Bronchial epithelial cell (primary cell): ENCODE measurements at places on chromosomes 2 and 18.

GRCh38 chr18:27600245-27600644 lies 415.1 kb upstream of the CHST9 start:
- no peak for DNase-seq

- DNase-seq: no peak
These were observed 56.3 kb downstream of the TIMM21 start for GRCh38 chr18:74204526-74205152.

DNA sequence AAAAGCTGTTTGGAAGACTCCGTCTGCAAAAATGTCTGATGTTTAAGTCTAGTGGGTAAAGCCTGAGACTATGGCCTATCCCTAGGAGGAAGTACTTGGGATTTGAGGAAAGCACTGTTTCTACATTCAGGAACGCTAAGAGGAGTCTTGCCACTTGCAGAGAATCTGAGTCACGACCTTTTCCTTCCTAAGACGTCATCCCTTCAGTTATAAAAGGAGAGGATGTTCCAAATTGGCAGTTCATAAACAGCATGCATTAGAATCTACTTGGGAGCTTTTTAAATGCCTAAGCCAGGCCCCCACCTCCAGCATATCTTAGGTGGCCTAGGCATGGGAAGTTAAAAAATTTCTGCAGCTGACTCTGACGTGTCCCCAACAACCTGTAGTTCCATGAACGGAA lies 125.9 kb downstream of the TTC32 start:
- no peak for DNase-seq

DNA sequence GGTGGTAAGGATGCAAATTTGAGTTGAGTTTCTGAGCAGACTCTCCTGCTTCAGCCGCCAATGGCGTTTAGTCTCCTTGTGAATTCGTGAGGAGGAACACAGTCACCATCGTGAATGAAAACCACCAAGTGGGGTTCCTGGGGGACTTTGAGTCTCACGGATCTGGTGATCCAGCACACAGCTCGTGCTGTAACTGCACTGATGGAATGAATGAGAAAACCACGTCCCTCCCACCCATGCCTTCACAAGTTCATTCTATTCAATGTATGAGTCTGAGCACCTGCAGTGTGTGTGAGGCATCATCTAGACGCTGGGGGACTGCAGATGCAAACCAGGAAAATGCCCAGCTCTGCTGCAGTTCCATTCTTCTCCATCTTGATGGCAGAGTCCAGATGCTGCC lies 127.9 kb downstream of the PIEZO2 start:
- no peak for DNase-seq

DNA sequence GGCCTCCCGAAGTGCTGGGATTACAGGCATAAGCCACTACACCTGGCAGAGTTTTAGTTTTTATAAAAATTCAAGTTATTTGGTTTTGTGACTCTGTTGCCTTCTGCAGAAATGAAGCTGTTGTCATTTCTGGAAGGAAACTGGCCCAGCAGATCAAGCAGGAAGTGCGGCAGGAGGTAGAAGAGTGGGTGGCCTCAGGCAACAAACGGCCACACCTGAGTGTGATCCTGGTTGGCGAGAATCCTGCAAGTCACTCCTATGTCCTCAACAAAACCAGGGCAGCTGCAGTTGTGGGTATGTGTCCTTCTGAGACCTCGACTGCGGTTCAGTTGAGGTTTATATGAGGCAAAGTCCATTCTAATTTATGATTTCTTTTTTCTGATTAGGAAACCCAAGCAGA lies 7.2 kb downstream of the MTHFD2 start:
- DNase-seq: peak; percentile 57

- peak; percentile 59 for DNase-seq
These were observed 28.7 kb downstream of the ACAA2 start for GRCh38 chr18:49784427-49785185.

DNA sequence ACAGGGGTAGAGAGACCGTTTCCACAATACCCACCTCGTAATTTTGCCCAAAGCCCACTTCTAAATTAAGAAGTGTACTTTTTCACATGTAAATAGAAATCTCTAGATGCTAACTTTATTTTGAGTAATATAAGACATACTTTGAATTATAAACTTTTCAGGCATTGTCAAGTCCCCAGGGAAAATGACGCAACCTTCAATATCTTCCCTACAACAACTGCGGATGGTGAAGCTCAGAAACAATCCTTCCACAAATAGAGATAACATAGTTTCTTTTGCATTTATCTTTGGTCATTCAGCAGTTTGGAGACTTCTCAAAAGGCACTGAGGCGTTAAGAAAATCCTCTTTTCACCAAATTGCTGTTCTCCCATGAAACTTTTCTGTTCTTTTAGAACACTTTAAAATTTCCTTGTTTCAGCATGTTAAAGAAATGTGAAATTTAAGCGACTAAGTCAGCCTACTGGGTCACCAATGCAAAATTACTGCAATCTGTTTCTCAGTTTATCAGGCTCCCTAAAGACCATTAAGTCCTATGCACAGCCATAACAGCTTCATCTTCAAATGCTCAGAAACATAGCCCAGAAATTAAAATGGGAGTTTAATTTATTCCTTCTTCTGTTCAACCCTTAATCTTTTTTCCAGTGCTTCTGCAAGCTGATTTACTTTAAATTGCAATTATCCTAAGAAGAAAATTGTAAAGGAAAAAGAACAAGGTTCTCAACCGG lies 118.3 kb upstream of the DNAJC10 start:
- DNase-seq: no peak

GRCh38 chr2:212037062-212037461 lies 501.5 kb downstream of the ERBB4 start:
- no peak for DNase-seq

DNA sequence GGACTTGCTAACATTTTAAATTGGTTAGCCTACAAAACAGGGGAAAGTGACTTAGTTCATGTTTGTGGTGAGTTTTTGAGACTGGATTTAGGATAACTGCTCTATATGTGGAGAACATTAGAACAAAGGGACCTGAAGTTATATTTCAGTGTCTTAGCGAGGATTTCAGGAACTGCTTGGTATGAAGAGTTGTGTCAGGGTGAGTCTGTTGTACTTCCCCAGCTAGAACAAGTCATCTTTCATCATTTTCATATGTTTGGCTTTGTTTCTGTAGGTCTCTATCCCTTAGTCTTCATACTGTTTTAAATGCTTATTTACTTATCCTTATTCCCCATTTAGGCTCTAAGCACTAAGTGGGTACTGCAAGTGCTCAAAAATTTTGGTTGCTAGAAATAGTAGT lies 41.9 kb downstream of the KCMF1 start:
- DNase-seq: no peak

GRCh38 chr2:174717273-174717672 lies 47.0 kb downstream of the CHRNA1 start:
- DNase-seq: no peak

GRCh38 chr2:203656522-203657287 lies 49.7 kb upstream of the CD28 start:
- peak; percentile 99 for DNase-seq

DNA sequence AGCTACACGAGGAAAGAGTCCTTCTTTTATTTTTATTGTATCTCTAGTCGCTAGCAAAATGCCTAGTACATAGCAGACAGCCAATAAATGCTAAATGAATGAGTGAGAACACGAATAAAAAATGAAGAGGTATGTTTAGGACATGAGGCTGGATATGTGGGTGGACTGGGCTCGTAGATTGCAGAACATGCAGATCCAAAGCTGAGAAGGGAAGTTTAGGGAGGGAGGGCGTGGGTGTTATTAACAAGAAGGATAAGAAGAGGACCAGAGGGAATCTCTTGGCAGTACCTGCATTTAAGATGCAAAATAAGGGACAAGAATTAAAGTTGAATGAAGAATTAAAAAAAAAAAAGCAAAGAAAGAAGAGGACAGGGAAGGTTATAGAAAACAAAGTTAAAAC lies 161.1 kb downstream of the MAP2 start:
- DNase-seq: no peak

GRCh38 chr18:8778386-8778785 lies 73.0 kb downstream of the MTCL1 start:
- no peak for DNase-seq

DNA sequence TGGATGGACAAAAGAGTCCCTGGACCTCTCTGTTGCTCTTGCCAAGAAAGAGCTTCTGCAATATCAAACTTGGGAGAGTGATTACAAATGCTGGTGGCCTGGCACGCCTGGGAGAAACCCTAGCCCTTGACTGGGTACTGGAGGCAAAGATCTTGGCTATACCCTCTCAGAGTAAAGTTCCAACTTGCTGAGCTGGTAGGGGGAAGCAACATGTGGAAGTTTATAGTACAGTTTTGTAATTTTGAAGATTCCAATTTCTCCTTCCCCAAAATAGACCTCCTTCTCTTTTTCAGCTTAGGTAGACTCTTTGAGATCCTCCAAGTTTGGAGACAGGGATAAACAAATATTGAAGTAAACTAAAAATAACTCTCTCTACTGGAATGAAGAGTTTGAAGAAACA lies 645.3 kb downstream of the NR4A2 start:
- no peak for DNase-seq

- DNase-seq: no peak
These were observed 32.3 kb downstream of the FOSL2 start for GRCh38 chr2:28424799-28425463.

- DNase-seq: no peak
These were observed 58.3 kb downstream of the ID2 start for GRCh38 chr2:8740136-8740535.

- DNase-seq: no peak
These were observed 118.1 kb downstream of the MYO1B start for GRCh38 chr2:191363267-191363666.

GRCh38 chr18:43364535-43364934 lies 87.2 kb upstream of the SYT4 start:
- no peak for DNase-seq

DNA sequence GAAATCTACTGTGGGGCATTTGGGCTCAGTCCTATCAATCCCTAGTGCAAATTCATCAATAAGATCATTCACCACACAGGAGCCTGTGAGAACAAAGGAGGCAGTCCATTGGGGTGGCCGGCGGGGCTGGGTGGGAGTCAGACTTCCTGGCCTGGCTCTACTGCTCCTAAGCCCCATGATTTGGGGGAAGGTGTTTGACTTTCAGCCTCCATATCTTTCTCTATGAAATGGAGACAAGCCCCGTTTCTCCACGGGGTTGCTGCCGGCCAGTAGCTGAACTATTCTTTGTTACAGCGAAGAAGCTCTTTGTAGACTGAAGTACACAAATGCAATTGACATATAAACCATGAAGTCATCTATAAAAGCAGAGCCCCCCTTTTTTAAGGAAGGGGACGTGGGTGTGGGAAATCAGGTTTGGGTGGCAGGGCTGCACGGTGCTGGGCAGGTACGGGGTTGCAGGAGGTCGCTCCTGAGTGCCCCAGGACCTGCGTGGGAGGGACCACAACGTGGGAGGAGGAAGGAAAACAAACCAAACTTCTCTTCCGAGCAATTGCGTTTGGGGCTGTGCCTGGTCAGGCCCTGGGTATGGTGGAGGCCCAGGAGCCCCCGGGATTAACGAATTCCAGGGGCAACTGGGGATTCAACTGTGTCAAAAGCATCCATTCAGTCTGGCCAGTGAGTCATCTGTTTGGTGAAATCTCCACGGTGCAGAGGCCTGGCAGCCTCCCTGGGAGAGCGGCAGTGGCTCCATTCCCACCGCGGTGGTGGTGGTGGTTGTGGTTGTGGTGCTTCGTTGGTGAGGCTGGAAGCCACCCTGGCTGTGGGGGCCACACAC lies 18.2 kb downstream of the FBLN7 start:
- peak; percentile 18 for DNase-seq

DNA sequence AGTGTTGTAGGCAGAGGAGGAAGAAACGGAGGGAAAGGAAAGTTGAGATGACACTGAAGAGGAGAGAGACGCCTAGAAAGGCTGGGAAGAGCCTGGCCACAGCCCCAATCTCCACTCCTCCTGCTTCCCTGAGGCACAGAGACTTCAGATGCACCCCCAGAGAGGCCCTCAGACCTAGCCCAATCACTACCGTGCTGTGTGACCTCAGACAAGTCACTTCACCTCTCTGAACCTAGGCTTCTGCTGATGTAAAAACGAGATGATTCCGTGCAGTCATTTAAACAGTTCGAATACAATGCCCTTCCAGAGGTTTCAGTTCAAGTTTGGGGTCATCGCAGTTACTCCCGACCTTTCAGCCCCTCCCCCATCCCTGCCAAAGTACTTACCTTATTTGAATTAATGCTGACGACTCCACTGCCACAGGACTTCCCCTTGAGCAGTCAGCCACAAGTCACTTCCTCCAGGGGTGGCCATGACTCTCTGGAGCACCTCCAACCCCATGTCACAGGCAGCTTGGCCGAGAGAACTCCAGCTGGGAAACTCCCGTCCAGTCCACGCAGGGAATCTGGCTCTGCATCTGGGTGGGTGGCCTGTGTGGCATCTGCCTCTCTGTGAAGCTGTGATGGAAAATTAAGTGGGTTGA lies 105.2 kb upstream of the ID2 start:
- no peak for DNase-seq

GRCh38 chr2:20446255-20446916 lies 488 bp upstream of the RHOB start:
- DNase-seq: no peak

- peak; percentile 50 for DNase-seq
These were observed 39.9 kb downstream of the STK17B start for GRCh38 chr2:196131384-196131937.

DNA sequence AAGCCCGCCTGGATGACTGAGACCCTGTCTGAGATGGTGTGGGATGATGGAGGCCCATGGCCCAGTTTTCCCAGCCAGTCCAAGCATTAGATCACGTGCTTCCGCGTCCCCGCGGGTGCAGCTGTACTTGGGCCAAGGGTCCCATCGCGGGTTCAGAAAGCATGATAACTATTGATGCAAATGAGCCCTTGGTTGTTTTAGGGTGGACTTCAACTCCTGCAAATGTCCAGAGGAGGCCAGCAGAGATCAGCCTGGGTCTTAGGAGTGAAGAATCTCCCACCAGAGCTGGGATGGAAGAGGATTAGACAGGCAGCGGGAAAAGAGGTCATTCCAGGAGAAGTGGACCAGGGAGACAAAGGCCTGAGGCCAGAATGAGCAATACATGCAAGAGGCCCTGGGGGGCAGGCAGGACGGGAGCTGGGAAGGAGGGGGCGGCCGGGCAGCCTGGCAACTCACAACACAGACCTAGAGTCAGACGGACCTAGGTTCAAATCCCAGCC lies 89.9 kb upstream of the TMEM247 start:
- no peak for DNase-seq

DNA sequence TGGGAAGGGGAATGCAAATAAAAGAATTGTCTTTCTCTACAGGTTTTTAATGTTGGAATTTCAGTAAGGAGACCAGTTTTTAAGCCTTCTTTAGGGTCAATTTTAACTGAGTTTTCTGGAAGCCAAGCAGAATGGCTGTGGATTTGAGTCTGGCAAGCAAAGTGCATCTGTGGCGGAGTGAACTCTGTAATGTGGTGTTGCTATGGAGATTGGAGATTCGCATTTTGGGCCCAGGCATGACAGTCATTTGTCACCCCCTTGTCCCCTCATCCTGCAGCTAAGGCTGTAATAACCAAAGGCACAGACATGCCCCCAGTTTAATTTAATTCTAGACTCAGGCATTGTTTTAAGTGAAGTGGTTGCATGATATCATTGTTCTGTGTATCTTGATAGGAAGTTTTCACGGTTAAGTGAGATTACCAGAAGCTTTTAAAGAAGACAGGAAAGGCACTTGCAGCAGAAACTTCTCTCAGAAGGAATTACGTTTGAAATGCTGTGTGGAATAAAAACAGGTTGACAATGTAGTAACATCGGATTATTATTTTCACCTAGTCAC lies 30.6 kb downstream of the ARMC9 start:
- no peak for DNase-seq
